ENCODE measurements at places on chromosomes 6 and 20.

- DNase-seq: no peak
Measured at GRCh38 chr6:155599561-155599960, 143.9 kb upstream of the NOX3 start.

GRCh38 chr6:75350156-75350555, 65.6 kb upstream of the TMEM30A start:
- no peak for DNase-seq

DNA sequence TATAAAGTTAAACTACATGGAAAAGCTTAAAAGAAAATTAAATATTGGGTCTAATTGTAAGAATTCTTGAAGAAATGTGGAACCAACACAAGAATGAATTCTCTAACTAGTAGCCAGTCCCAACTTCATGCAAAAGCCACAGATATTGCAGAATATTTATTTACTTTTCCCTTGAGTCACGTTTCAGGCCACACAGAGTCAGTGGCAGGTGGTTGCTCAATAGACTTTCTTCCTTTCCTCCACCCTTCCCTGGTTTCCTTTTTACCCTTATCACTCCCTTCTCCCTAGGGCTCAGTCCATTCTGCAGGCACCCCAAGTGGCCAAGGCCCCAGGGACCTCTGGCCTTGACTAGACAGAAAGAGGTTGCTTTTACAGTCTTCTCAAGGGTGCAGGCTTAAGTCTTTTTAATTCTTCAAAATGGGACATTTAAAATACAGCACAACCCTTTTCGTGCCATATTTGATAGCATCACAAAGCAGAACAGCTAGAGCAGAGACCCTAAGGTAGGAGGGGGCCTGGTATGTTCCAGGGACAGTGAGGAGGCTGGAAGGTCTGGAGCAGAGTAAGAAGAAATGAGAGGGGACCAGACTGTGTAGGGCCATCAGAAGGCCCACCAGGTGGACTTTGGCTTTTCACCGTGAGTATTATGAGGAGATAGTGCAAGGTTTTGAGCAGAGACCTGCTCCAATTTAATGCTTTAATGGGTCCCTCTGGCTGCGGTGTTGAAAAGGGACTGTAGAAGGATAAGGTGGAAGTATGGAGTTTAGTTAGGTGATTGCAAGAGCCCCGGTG, 65.0 kb downstream of the HDDC2 start:
- DNase-seq: no peak

- no peak for DNase-seq
Measured at GRCh38 chr6:57224769-57225515, 2.8 kb upstream of the RAB23 start.

DNA sequence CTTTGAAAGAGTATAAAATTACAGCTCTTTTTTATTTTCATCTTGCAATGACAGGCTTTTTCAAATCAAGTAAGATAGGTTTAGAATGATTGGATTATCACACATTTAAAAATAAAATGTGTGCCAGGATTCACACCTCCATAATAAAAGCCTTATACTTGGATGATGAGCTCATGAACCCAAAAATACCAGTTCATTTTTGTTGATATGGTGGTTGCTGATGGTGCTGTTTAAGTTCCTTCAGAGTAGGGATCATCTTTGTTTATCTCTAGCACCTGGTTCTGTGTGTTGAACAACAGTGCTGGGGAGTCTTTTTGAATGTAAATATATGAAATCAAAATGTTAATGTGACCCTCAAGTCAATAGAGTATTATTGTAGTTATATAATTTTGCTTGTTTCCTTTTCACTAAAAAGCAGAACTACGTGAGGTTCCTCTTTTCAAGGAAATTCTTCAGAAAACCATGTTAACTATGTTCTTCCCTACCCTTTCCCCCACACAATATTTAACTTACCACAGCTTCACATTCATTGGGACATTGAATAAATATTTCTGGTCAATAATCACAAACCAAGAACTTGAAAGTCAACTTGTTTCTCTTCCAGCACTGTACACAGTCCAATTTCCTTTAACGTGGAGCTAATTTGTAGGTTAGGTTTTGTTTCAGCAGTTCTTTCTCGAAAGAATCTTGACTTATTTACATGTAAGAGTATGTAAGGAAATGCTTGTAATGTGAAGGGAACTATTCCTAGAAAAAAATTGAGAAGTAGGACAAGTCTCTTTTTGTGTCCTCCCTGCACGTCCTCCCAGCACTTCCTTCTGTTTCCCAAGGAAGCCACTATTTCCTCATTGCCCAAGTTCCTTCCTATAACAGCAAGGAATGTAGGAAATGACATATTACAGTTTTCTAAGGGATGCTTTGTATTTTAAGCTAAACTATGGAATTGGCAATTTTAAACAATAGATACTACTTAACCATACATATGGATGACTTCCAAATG, 945.9 kb upstream of the CITED2 start:
- DNase-seq: no peak

DNA sequence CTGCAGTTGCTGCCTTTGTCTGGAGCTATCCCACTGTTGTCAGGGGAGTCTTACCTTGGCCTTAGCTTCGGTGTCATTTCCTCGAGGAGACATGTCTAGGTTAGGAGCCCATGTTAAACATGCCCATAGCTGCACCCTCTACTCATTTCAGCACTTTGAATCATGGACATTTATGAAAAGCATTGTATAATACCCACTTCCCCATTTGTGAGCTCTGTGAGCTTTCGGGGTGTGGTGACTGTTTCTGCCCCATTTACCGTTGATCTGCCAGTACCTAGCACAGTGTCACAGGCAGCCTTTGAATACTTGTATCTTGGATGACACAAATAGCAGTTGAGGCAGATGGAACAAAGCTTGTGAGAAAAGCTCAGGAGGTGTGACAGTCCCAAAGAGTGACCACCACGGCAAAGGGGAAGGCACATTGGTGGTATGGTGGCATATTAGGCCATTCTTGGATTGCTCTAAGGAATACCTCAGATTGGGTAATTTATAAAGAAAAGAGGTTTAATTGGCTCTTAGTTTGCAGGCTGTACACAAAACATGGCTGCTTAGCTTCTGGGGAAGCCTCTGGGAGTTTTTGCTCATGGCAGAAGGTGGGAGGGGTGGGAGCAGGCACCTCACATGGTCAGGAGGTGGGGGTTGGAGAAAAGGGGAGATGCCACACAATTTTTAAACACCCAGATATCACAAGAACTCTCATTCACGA, 42.0 kb downstream of the JARID2 start:
- DNase-seq: no peak

- DNase-seq: no peak
Measured at GRCh38 chr6:108570517-108570916, 9.8 kb downstream of the FOXO3 start.

- no peak for DNase-seq
Measured at GRCh38 chr6:116018976-116019375, 41.7 kb downstream of the FRK start.

GRCh38 chr6:21780141-21780540, 186.6 kb downstream of the SOX4 start:
- DNase-seq: no peak

Data from NCI-H1417 treated with DMSO at 0.1 percent for 48 hours (cell line).